ENCODE measurements at places on chromosomes 2 and 18.

DNA sequence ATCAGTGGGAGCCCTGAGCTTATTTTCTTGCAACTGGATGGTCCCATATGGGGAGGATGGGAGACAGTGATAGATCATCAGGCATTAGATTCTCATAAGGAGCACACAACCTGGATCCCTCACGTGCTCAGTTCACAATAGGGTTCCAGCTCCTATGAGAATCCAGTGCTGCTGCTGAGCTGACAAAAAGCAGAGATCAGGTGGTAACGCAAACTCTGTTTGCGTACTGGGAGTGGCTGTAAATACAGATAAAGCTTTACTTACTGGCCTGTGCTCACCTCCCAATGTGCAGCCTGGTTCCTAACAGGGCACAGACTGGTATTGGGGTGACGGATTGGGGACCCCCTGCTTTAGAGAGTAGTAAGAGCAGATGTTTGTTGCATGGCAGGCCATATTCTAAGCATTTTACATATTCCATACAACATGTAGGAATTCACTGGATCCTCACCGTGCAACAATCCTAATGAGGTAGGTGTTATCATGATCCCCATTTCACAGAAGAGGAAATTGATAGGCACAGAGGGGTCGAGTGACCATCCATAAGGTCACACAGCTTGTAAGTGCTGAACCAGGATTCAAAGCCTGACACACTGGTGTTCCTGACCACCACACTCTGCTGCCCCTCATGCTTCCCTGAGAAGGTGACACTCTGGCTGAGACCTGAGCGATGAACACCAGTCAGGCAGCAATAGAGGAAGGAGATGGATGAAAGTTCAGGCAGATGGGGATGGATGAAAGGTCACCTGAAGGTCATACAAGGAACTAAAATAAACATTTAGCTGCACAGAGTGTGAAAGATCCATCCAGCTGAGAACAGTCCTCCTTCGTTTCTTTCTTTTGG is 15.7 kb upstream of the MAT2A start:
- peaks cover 7% of the 10 kb centered on the region for H3K4me1 ChIP-seq
- H3K27me3 ChIP-seq = peaks cover 10% of the 10 kb centered on the region
- H3K4me3 ChIP-seq = no peak overlapping the region
- no peaks in the 10 kb centered on the region for H3K36me3 ChIP-seq

GRCh38 chr2:117470311-117471095 is 344.0 kb upstream of the DDX18 start:
- H3K4me3 ChIP-seq = no peak overlapping the region
- H3K27ac ChIP-seq = no peak overlapping the region
- no peaks in the 10 kb centered on the region for H3K4me1 ChIP-seq
- ATAC-seq = no peak
- H3K27me3 ChIP-seq = no peaks in the 10 kb centered on the region
- H3K36me3 ChIP-seq = no peaks in the 10 kb centered on the region

- H3K27me3 ChIP-seq = no peaks in the 10 kb centered on the region
- H3K36me3 ChIP-seq = no peaks in the 10 kb centered on the region
- H3K4me3 ChIP-seq = no peak overlapping the region
- peaks cover 7% of the 10 kb centered on the region for H3K4me1 ChIP-seq
- no peak for ATAC-seq
These were observed 100.1 kb downstream of the ZNF516 start for GRCh38 chr18:76394780-76395476.

GRCh38 chr2:101446869-101447268 is 28.0 kb downstream of the RFX8 start:
- peaks cover 8% of the 10 kb centered on the region for H3K4me1 ChIP-seq
- ATAC-seq = no peak
- H3K4me3 ChIP-seq = no peak overlapping the region
- H3K27ac ChIP-seq = no peak overlapping the region
- peaks cover 4% of the 10 kb centered on the region for H3K36me3 ChIP-seq

DNA sequence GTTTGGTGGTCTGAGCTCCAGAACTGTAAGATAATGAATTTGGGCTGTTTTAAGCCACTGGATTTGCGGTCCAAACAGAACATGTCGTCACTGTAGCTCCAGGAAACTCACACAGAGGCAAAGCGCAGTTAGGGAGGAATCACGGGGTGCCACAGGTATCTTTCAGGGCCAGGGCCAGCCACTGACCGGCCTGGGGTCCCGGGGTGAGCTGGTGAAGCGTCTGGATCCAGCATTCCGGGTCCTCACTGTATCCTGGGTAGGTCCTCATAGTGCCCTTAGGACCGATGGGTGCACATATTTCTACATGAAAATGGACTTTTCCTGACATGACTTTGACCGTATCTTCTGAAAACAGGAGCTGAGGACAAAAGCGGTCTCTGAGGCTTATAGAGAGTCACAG is 196.0 kb upstream of the HDAC4 start:
- no peak overlapping the region for H3K27ac ChIP-seq
- no peak for ATAC-seq
- H3K27me3 ChIP-seq = peaks cover 11% of the 10 kb centered on the region

GRCh38 chr2:176136374-176137251 is 7.1 kb downstream of the HOXD8 start:
- H3K4me1 ChIP-seq = peaks cover 31% of the 10 kb centered on the region
- ATAC-seq = no peak
- no peak overlapping the region for H3K4me3 ChIP-seq
- H3K36me3 ChIP-seq = peaks cover 7% of the 10 kb centered on the region
- H3K27ac ChIP-seq = no peak overlapping the region

DNA sequence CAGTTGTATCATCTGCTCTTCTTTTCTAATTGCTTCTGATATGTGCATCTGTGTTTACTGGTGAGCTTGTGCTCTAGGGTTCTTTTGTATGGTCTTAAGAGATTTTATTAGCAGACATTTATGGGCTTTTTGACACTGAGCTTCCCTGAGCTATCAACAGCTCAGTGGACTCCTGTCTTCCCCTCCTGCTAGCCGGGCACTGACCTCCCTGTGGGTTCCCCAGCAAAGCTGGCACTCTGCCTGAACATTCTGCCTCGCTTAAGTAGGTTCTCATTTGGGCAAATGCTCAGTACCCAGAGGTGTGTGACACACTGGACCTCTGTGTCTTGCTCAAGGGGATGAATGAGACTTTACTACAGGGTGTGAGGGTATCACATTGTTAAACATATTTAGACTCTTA is 15.8 kb downstream of the TRAF3IP1 start:
- peaks cover 32% of the 10 kb centered on the region for H3K36me3 ChIP-seq
- no peak overlapping the region for H3K4me3 ChIP-seq
- ATAC-seq = no peak
- H3K27ac ChIP-seq = no peak overlapping the region
- peaks cover 7% of the 10 kb centered on the region for H3K4me1 ChIP-seq
- H3K27me3 ChIP-seq = no peaks in the 10 kb centered on the region

DNA sequence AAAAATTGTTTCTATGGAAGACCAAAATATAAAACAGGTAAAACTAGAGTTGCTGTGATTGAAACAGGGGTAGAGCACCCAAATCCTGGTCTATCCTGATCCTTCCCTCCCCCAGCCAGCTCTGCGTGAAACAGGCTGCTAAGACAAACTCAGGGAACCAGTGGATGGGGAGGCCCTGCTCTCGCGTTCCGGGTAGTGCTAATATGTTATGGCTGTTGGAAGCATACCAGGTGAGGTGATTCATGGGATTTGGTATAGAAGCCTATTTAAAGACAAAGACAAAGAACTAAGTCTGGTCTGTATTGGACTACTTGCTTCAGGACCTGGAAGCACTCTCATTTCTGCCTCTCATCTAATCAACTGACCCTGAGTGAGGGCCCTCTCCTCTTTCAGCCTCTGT is 63.0 kb upstream of the CCBE1 start:
- peaks cover 18% of the 10 kb centered on the region for H3K27me3 ChIP-seq
- no peak overlapping the region for H3K27ac ChIP-seq
- H3K4me3 ChIP-seq = no peak overlapping the region

GRCh38 chr2:18722101-18722500 is 132.7 kb upstream of the NT5C1B start:
- no peak overlapping the region for H3K4me3 ChIP-seq
- peaks cover 6% of the 10 kb centered on the region for H3K36me3 ChIP-seq
- no peak for ATAC-seq
- H3K4me1 ChIP-seq = no peaks in the 10 kb centered on the region
- H3K27me3 ChIP-seq = no peaks in the 10 kb centered on the region

DNA sequence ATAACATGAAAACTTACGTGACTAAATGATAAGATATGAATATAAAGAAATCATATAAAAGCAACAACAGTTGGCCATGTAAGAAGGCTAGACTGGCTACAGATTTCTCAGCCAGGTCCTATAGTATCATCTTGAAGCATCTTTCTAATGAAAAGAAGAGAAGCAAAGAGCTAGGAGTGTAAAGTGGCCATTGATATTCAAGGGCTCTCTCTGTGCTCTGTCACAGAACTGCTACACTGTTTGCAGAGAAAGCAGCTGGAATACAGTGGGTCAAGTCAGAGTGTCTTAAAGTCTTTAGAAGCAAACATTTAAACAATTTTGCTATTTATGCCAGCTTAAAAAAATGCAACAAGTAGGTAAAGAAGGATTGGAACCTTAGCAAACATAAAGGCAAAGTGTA is 118.8 kb downstream of the SCN9A start:
- H3K27ac ChIP-seq = no peak overlapping the region
- H3K36me3 ChIP-seq = no peaks in the 10 kb centered on the region
- no peaks in the 10 kb centered on the region for H3K27me3 ChIP-seq
- no peaks in the 10 kb centered on the region for H3K4me1 ChIP-seq

DNA sequence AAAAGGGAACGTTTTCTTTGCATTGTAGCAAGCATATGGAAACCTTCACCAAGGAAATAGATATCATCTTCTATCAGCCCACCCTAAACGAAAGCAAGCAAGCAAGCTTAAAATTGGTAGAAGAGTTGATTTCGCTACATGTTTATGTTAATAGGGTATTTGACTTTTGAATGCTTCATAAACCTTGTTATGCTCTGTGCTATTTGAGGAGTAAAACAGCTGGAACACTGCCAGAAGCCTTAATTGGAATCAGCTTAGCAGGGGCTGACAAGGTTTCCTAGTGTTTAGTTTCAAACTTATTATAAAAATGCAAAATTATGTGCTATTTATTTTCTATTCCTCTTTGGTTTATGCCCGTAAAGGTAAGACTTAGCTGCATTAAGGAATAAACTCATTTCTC is 70.6 kb upstream of the LINC00305 start:
- no peak overlapping the region for H3K27ac ChIP-seq
- no peaks in the 10 kb centered on the region for H3K27me3 ChIP-seq
- H3K36me3 ChIP-seq = no peaks in the 10 kb centered on the region
- H3K4me1 ChIP-seq = no peaks in the 10 kb centered on the region
- ATAC-seq = no peak

GRCh38 chr2:203918264-203918663 is 18.3 kb upstream of the ICOS start:
- ATAC-seq = no peak
- H3K27me3 ChIP-seq = peaks cover 40% of the 10 kb centered on the region
- H3K4me3 ChIP-seq = no peak overlapping the region
- no peak overlapping the region for H3K27ac ChIP-seq

DNA sequence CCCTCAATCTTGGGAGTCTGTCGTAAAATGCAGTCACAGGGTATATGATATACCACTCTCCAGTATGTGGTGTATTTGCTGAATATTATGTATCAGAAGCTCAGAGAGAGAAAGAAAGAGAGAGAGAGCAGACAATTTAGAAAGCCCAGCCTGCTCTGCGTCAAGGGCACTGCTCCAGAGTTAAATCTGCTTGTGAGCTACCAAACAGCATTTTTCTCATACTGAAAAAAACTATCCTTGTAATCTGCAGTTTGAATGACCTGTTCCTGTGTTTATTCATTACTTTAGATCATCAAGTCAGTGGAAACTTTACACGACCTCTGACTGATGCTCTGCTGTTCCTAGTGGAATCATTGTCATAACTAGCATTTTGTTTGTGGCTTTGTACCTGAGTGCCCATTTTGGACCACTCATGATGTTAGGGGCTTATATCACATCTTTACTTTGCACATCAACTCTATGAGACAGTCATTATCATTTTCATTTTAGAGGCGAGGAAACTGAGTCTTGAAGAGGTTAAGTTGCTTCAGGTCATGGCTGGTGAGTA is 89.2 kb upstream of the PELI1 start:
- H3K4me3 ChIP-seq = no peak overlapping the region
- no peak overlapping the region for H3K27ac ChIP-seq
- H3K4me1 ChIP-seq = peaks cover 12% of the 10 kb centered on the region
- no peaks in the 10 kb centered on the region for H3K27me3 ChIP-seq
- no peak for ATAC-seq
- H3K36me3 ChIP-seq = peaks cover 5% of the 10 kb centered on the region

DNA sequence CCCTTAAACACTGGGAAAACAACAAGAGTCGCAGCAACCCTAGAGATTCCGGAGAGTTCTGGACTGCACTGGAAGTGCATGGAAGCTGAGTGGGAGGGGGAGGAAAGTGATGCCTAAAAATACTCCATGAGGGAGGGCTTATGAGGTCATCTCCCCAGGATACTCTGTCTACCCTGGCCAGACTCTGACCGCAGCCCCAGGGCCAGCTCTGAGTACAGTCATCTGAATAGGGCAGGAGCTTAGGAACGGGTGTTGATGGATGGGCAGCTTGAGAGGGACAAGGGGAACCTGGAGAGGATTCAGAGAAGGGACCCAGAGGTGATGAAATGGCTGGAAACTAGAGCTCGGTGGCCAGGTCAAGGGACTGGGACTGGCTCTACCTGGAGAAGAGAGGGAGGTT is 79.3 kb upstream of the IGFBP5 start:
- H3K4me1 ChIP-seq = no peaks in the 10 kb centered on the region
- no peaks in the 10 kb centered on the region for H3K36me3 ChIP-seq
- H3K4me3 ChIP-seq = no peak overlapping the region
- H3K27me3 ChIP-seq = peaks cover 23% of the 10 kb centered on the region
- ATAC-seq = no peak

- H3K4me3 ChIP-seq = no peak overlapping the region
- no peak for ATAC-seq
- H3K27me3 ChIP-seq = no peaks in the 10 kb centered on the region
- no peak overlapping the region for H3K27ac ChIP-seq
- peaks cover 4% of the 10 kb centered on the region for H3K4me1 ChIP-seq
- peaks cover 4% of the 10 kb centered on the region for H3K36me3 ChIP-seq
These were observed 51.1 kb downstream of the MTHFD2 start for GRCh38 chr2:74249406-74250122.

DNA sequence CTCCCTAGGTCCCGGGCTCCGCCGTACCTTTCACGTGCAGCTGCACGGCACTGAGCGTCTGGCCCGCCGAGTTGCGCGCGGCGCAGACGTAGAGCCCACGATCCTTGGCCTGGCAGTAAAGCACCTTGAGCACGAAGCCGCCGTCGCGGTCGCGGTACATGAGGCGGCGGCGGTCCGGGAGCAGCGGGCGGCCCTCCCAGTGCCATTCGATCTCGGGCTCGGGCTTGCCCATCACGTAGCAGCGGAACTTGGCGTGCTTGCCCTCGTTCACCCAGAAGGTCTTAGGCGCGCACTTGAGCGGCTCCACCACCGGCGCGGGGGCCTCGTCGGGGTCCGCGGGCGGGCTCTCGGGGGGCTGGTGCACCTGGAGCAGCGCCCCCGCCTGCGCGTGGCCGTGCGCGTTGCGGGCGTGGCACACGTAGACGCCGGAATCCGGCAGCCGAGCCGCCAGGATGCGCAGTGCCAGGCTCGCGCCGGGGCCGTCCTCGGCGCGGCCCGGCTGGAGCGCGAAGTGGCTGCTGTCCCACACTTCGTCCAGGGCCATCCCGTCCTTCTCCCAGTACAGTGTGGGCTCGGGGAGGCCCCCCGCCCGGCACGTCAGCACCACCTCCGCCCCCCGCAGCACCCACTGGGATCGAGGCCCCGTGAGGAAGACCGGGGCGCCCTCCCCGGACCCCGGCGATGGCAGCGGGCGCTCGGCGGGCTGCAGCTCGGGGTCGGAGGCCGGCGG is 980 bp downstream of the OBSL1 start:
- H3K27ac ChIP-seq = no peak overlapping the region
- ATAC-seq = peak; percentile 5
- peak overlapping the region; percentile 12 for H3K4me3 ChIP-seq
- no peaks in the 10 kb centered on the region for H3K36me3 ChIP-seq
